ENCODE measurements at places on chromosomes 1 and 21.

- DNase-seq: no peak
Measured at GRCh38 chr1:189693140-189693539, 784.5 kb downstream of the BRINP3 start.

DNA sequence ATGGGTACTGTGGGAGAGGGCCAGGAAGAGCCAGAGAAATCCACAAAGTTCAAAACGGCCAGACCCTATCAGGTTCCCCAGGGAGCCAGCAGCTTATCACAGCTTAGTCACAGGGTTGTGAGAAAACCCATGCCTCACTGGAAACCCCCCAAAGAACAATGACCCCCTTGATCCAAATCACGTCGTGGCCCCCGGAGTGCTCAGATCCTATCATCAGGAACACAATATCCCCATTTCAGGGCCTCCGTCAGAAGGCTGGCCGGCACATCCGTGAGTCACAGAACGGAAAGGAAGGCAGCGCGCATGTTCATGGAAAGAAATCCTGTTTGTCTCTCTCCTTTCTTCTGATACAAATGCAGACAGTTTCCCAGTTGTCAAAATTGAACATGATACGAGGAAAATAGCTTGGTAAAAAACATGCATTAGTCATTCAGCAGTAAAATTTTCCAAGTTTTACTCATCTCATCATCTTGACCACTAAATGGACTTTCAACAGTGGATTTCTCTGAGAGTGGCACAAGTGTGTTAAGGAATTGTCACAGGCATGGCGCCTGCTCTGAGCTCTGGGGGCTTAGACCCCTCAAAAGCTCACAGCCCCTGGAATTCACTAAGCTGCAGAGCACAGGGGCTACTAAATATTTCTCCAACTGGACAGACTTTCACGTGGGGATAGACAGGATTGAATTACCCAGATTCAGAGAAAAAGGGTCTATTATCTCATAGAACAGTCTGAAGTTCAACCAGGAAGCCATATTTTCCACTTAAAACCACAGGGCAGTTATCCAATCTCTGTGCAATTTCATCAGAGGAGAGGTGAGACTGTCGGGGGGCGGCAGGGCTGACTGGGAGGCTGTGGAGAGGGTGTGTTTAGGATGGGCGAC is 124.8 kb downstream of the RIPK4 start:
- no peak for DNase-seq

- no peak for DNase-seq
Measured at GRCh38 chr1:7279769-7280168, 491.3 kb upstream of the VAMP3 start.

DNA sequence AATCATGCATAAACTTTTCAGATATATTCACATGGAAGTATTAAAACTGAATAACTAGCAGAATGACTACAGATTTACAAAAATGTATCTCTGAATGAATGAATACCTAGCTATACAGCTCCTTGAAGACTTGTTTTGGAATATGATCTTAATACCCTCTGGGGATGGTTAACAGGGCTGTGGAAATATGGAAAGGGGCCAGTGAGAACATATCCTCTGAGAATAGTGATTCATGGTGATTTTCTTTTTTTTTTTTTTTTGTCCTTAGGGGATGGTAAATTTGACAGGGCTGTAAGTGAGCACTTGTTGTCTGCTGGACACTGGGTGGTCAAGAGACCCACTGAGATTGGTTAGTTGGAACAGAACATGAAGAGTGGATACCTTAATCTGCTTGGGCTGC is 80.7 kb upstream of the HP1BP3 start:
- DNase-seq: no peak

- no peak for DNase-seq
Measured at GRCh38 chr1:97942161-97943123, 21.6 kb upstream of the DPYD start.

DNA sequence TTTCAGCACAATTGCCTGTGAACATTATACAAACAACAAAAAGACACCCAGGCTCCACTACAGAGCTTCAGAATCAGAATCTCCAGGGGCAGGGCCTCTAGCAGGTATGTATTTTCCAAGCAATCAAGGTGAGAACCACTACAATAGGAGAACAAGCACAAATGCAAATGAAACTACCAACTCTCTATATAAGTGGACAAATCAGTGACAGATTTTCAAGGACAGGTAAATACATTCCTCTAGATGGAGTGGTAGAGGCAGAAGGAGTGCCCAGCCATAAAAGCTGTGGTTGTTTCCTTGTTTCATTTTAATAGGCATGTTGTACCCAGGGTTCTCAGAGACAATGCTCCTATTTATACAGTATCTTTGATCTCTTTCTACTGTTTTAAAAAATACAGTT is 20.1 kb upstream of the CCDC17 start:
- DNase-seq: no peak

GRCh38 chr1:112141301-112141700 is 151.8 kb upstream of the KCND3 start:
- DNase-seq: no peak

DNA sequence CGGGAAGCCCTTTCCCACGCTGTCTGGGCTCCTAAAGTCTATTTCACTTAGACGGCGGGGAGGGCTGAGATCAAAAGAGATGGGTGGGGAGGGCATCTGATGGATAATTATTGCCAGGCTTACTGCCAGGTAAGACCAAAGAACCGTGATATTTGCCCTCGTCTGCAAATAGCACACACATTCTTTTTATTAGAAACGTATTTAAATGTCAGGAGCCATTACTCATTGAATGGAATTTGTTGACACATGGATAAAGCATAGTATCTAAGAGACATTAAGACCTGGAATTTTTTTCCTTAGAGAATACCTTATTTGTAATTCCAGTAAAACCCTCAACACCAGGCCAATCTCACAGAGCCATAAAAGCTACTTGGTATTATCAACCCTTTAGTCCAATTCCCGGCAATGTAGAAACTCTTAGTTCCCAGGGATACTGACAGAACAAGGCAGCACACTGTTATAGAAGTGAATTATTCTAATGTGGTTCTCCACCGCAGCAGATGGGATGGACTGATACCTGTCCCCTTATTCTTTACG is 10.6 kb downstream of the URB1 start:
- DNase-seq: peak; percentile 28

DNA sequence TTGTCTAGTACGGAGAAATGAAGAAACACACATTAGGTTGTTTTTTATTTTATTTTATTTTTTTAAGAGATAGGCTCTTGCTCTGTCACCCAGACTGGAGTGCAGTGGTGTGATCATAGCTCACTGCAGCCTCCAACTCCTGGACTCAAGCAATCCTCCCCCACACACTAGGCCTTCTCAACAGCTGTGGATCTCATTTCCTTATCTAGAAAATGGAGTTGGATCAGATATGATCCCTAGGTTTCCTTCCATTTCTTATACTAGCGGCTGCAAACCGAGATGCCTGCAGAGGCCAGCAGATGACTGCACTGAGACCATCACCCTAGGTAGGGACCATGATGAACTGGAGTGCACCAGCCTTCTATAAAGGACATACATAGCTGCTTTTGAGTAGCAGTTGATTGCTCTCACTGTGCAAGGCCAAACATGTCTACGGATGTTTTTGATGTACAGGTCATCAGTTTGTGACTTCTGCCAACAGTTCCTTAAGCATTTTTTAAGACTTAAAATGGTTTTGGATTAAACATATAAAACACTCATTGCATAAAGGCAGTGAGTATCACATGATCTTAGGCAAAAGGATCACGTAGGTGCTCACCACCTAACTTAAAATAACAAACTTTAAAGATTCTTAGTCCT is 11.4 kb upstream of the KLHL12 start:
- no peak for DNase-seq

- DNase-seq: no peak
Measured at GRCh38 chr1:119226913-119227312, 86.5 kb upstream of the WARS2 start.

DNA sequence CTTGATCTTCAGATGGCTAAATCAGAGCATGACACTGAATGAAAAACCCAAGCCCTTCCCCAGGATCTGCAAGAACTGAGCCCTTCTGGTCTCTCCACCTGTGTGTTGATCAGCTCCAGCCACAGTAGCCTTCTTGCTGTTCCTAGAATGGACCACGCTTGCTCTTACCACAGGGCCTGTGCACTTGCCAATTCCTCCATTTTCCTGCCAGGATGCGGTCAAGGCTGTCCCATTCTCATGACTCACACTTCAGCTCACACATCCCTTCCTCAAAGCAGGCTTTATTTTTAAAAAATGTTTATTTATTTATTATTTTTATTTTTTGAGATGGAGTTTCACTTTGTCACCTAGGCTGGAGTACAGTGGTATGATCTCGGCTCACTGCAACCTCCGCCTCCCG is 43.6 kb upstream of the GRHL3 start:
- DNase-seq: no peak

- no peak for DNase-seq
Measured at GRCh38 chr1:94979656-94980581, 53.0 kb upstream of the CNN3 start.

DNA sequence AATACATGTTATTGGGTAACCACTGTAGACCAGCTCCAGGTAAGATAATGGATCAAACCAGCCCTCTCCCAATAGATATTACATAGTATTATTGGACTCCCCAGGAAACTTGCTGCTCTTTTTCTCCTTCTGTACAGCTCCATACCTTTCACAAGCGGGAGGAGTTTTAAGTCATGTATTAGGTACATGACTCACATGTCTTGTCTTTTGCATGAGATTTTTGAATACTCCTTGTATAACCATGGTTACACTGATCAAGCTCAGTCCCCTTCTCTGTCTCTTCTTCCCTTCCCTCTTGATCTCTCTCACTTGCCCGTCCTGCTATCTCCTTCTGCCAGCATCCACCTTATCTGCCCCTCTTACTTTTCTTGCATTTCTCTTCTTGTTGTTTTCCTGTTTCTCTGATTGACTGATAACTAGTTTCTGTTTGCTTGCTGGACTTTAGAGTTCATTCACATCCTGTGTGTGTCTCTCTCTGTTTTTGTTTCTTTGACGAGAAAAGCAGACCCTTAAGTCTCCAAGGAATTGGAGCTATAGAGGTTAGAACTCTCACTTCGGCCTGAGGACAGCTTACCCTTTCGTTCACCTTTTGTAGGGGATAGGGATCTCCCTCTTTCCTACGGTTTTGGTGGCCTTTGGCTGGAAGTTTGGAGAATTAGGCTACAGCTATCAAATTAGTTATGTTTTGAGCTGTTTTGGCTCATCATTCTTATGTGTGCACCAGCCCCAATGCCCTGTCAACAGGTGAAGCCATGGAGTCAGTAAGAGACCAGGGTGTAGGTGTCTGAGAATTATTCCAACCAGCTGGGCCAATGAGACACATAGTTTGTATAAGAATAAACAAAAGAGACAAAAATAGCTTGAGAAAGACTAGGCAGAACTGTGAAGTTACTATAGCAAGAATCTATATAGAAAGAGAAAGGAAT is 49.0 kb upstream of the ASB17 start:
- DNase-seq: no peak

GRCh38 chr1:145891587-145892485 is 6.2 kb upstream of the ANKRD35 start:
- peak; percentile 98 for DNase-seq

- DNase-seq: no peak
Measured at GRCh38 chr1:245825128-245825901, 670.5 kb downstream of the KIF26B start.

GRCh38 chr1:170150016-170150415 is 4.3 kb downstream of the NTMT2 start:
- DNase-seq: no peak

DNA sequence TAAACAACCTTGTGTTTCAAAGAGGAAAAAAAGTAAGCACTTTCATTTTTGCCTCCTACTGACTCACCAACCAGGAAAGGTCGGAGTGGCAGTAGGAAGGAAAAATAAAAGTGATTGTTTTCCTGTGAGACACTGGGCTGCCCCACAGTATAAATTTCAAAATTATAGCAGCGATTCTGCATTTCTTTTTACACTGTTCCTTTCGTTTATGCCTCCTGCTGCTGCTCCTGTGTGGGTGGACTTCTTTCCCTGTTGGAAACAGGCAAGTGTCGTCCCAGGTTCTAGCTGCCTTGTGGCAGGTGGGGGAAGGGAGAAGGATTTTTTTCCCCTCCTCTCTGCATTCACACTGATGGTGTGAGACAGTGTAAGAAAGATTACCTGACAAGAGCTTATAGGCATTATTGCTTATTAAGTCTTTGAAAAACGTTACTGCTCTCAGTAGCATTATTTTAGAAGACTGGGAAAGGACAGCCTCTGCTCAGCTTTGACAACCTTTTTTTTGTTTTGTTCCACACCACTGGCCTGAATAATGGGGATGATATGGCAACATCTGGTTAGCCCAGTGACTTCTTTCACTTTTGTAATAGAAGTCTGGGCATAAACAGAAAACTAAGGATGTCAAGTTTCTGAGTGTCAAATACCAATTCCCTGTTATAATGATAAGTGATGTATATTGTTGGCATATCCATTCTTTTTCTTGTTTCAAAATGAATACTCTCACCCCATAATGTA is 77.9 kb downstream of the NEK7 start:
- no peak for DNase-seq

- no peak for DNase-seq
Measured at GRCh38 chr1:157751283-157751682, 25.6 kb downstream of the FCRL2 start.

- DNase-seq: no peak
Measured at GRCh38 chr1:203173566-203173965, 2.1 kb downstream of the MYBPH start.

DNA sequence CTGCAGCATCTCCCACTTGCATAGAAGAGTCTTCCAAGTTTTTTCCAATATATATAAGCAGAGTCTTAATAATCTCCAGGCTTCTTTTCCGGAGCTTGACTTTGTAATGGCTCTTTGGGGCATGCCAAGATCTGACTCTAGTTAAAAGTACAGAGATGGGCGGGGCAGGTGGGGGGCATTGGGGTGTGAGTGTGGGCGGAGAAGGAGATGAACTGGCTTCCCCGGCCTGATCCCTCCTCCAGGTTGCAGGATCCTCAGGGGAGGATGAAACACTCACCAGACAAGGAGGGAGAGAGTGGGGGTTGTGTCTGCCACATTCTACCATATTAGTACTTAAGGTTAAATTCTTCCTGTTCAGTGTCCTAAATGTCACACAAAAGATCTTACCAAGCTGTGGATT is 23.0 kb downstream of the S100A10 start:
- DNase-seq: no peak

GRCh38 chr1:14136881-14137280 is 436.9 kb downstream of the PRDM2 start:
- no peak for DNase-seq

- DNase-seq: peak; percentile 71
Measured at GRCh38 chr1:84433258-84434080, 35.2 kb downstream of the DNASE2B start.

DNA sequence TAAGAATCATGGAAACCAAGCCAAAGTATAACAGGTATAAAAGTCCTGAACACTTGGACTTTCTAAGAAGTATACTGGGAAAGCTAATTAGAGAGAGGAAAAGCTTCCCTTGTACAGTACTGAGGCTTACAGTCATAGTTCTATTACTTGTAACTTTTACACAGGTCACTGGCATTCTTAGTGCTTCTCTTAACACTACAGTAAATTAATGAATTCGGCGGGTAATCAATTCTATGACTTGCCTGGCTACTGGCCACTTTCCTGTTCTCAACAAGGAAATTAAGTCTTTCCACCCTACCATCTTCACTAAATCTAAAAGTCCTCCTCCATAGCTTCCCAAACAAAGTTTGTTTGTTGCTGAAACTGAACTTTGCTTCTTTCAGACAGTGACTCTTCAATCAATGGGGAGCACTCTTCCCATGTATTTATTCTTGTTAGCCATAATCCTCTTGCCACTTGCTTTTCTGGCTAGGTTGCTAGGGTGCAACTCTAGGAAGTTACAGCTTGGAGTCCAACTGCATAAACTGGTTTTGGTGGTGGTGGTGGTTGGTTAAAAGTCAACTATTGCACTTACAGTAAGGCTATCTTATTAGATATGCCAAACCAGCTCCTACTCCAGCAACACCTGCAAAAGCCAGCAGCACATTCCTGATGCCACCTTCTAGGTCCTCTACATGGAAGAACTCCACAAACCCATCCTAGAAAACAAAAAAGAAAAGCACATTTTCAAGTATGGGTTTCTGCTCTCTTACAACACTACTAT is 2.4 kb downstream of the MCL1 start:
- DNase-seq: no peak

Measured in COR-L47 (cell line).